Mesenteric fat pad (tissue), 1 donor: ENCODE measurements at places on chromosomes 5 and 9. TPM values are rescaled to one million over a fixed set of nuclear protein-coding genes. Genes with fewer than 3 reads are reported as not detected.
A peak's percentile ranks its signal among the peaks of the same experiment; 100 is the strongest.

The PHAX gene
- 32.5 TPM for total RNA-seq

The WNT8A gene
- total RNA-seq = not detected

The PPIC gene
- 34.3 TPM for total RNA-seq

The PTBP3 gene
- 53.6 TPM for total RNA-seq

The SPINK4 gene
- not detected for total RNA-seq

The CAPSL gene
- not detected for total RNA-seq

The GMCL2 gene
- not detected for total RNA-seq

The RBM27 gene
- total RNA-seq = 12.2 TPM

The EIF4E1B gene
- total RNA-seq = not detected

The YTHDC2 gene
- 25.8 TPM for total RNA-seq

The FBXL17 gene
- total RNA-seq = 24.3 TPM

The FIBCD1 gene
- total RNA-seq = not detected

The GDA gene
- total RNA-seq = 0.32 TPM

DNA sequence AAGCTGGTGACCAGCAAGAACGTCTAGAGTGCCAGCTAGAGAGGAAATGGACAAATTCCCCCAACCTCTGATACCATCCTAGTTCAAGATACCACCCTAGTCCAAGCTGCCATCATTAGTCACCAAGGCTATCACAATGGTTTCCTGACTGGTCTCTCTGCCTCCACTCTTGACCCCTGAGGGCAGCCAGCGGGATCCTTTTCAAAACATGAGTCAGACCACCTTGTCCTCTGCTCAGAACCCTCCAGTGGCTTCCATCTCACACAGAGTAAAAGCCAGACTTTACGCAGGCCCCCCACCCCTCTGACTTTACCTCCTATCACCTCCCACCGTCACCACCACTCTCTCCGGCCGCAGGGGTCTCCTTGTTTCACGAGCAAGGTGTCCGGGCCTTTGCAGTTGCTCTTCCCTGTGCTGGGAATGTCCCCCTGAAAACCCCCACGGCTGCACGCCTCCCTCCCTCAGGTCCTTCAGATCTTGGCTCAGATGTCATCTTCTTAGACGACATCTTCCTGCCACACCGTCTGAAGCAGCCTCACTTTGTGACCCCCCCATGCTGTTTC is 42.2 kb upstream of the FBXW11 start:
- DNase-seq = peak; percentile 9

- DNase-seq = no peak
These were observed 469 bp downstream of the AGTPBP1 start for GRCh38 chr9:85741095-85741874.

- DNase-seq = no peak
These were observed 80.1 kb downstream of the TRPC7 start for GRCh38 chr5:136285096-136285855.

DNA sequence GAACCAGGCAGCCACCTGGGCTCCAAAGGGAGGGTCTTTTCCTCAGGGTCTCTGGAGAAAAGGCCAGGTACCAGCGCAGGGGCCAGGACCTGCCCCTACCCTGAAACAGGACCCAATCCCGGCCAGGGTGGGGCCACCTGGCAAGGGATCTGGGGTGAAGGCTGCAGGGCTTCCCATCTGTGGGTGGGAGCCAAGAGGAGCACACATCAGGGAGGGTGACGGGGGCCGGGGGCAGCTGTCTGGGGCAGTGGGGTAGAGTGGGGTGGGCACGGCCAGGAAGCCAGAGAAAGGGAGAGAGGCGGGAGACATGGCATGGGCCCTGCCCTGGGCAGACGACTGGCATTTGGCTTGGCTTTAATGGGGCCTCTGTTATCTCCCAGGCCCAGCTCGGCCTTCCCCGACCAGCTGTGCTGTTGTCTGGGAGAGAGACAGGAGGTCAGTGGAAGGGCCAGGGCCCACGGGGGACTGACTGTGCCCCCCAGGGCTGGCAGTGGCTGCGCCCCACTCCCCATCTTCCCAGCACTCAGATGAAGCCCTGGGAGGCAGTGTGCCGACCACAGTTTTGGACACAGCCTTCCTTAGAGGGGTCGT is 57.2 kb upstream of the RNF130 start:
- DNase-seq = peak; percentile 59

DNA sequence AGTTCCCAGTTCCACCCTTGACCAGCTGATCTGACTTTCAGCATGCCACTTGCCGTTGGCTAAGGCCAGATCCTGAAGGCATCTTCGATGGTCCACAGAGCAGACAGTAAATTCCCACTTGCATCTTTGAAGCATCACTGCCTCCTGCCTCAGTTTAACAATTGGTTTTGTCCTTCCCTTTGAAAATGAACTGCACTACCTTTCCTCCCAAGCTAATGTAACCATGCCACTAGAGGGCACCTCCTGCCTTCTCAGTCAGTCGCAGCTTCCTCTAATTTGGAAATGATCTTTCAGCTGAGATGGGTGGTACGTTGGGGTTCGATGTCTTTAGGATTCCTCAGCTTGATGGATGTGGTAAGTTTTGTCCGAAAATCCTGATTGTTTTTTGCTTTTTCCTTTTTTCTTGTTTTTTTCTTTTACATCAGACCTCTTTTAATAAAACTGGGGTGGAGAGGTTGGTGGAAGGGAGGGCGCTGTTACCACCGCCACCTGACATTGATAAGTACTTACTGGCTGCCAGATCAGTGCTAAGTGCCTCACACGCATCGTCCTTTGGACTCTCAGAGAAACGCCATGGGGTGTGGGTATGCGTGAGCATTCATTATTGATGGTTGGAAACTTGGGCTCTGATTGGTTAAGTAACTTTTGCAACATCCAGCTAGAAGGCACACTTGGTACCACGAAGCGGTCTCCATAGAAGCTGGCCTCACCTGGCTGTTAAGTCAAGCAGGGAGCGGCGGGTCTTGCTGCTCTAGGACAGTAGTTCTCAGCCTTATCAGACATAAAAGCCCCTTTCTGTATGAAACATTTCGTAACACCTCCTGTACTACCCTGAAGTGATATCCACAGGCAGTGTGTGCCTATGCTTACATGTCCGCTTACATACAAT is 16.9 kb downstream of the PTTG1 start:
- no peak for DNase-seq

- DNase-seq = no peak
These were observed 138.5 kb downstream of the MPDZ start for GRCh38 chr9:13140843-13141592.

DNA sequence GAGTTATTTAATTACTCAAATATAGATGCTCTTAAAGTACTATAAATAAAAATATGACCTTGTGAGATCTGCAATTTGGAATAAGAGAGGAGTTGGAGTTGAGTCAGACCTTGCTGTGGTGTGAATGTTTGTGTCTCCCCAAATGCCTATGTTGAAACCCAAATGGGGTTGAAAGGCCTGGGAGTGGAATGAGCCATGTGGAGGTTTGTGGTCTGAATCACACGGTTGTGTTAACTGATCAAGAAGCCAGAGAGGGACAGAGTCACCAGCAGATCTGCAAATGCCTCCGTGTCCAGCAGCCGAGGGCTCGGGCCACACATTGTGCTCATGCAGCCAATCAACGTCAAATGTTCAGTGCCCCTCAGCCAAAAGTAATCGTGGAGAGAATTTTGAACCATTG is 404.4 kb downstream of the ICE1 start:
- DNase-seq = no peak

- DNase-seq = no peak
These were observed 263.0 kb upstream of the FBXL7 start for GRCh38 chr5:15236911-15237508.

GRCh38 chr5:176797456-176798050 is 12.8 kb upstream of the UNC5A start:
- DNase-seq = no peak

DNA sequence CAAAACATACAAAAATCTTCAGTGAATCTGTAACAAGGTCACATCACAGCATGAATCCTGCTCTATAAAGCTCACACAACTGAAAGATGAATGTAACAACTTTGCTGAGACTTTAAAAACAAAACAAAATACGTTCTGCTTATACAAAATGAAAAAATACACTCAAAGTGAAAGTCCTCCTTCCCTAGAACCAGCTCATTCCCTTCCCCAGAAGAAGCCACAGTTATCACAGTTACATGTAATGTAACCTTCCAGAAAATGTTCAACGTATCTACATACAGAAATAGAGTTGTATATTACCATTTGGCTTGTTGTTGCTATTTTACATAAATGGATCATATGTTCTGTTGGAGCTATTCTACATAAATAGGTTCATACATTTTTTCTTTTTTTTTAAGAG is 2.6 kb downstream of the AUH start:
- DNase-seq = no peak

DNA sequence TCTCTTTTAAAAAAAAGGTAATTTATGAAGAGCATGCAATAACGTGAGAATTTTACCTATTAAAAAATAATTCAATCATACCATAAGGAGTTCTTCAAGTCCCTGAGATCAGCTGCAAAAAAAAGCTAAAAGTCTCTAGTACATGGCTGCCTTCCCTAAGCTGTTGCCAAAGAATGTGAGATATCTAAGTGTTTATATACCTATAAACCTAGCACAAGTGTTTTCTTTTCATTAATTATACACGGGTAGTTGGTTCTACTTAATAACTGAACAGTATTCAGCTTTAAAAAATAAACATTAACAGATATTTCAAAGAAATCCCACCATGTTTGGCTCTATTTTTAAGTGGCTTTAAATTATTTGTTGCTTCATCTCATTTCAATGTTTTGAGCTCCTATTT is 25.9 kb downstream of the FNBP1 start:
- no peak for DNase-seq

- DNase-seq = no peak
These were observed 59.1 kb downstream of the TLR4 start for GRCh38 chr9:117763314-117763713.

DNA sequence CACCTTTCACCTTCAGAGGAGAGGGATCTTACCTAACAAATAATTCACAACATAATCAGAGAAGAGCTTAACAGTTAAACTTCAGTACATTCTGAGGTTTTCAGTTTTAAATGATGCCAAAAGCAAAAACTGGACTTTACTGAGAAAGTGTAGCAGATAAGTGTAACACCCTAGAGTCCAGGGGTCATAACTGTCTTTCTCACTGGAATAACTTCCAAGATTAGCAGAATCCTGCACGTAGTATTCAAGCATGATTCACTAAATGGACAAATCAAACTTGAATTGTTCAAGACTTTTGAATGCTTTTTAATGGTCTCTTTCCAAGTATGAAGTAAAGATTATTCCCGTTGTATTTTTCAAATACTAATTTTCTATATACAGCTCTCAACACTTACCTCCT is 180.1 kb upstream of the NREP start:
- no peak for DNase-seq

GRCh38 chr5:55037046-55037771 is 13.2 kb downstream of the GZMK start:
- DNase-seq = no peak

- DNase-seq = no peak
These were observed 385.0 kb upstream of the SLC30A5 start for GRCh38 chr5:68708842-68709170.

GRCh38 chr5:135739383-135739981 is 95.0 kb upstream of the SLC25A48 start:
- DNase-seq = no peak

GRCh38 chr9:93306081-93306480 is 122.1 kb downstream of the WNK2 start:
- DNase-seq = no peak

DNA sequence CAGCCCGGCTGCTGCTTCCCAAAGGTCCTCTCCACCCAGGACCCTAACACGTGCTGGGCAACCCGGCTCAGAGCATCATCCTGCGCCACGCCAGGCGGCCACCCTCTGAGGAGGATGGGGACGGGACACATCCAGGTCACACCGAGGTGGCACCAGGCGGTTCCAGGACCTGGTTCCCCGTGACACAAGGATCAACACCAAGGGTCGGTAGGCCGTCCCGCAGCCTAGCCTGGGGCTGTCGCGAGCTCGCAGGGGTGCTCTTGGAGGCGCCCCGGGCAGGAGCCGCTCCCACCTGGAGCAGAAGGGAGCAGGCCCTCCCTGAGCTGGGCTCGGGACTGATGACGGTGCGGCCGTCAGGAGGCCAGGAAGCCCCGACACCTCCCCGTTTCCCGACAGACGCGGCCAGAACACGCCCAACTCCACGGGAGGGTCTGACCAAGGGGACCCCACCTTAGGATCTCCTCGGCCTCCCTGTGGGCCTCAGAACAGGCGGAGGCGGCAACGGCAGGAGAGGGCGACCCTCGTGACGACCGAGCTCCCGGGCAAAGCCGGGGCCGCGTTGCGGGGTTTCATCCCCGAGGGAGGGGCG is 6.3 kb downstream of the EXD3 start:
- no peak for DNase-seq

DNA sequence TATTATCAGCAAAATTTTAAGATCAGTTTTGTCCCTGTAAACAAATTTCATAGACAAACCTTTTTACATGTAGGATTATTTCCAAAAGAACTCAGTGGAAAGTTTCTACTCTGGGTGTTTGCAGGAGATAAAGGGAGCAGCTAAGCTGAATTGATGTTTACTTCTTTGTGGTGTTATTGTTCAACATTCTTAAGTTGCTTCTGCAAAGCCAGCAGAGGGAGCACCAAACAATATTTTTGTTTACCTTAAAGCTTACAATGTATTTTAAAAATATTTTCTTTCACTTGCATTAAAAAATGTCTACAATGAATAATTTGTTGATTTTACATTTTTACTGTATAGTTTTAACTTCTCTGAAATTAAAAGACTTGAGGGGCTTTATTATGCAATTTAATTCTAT is 135.4 kb downstream of the ATG10 start:
- DNase-seq = no peak

- peak; percentile 82 for DNase-seq
These were observed 39.3 kb upstream of the ZNF354A start for GRCh38 chr5:178769617-178770260.

- DNase-seq = no peak
These were observed 40.0 kb downstream of the EBF1 start for GRCh38 chr5:159059722-159060121.

- no peak for DNase-seq
These were observed 46.7 kb upstream of the TMC1 start for GRCh38 chr9:72474676-72475075.

DNA sequence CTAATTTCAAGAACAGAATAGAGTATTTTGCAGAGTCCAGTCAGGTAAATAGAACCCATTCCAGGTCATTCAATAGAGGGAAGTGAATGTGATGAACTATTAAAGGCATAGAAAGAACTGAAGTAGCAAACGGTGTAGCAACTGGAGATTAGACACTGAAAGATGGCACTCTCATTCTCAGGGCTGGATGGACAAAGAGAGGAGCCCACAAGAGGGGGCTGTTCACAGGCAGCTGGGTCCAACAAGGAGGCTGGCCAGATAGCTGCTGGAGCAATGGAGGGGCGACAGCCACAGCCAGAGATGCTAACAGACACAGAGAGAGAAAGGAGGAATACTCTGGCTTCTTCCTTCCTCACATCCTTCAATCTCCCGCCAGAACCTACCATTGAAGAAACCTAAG is 93.1 kb upstream of the SMARCA2 start:
- DNase-seq = no peak

DNA sequence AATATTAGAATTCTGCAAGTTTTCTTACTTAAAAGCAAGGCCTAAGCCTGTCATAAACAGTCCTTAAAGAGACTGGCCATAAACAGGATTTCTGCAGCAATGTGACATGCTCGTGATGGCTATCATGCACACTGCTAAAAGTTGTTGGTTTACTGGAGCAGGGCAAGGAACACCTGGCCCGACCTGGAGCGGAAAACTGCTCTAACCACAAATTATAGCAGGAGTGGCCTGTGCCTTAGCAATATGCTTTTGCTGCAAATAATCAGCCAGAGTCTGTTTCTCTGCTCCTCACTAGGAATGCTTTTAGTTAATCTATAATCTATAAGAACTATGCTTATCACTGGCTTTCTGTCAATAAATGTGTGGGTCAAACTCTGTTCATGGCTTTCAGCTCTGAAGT is 322.9 kb upstream of the RPS23 start:
- no peak for DNase-seq

GRCh38 chr5:119178435-119178834 is 107.5 kb downstream of the DMXL1 start:
- no peak for DNase-seq
